ENCODE measurements at places on chromosomes 2 and 18.

DNA sequence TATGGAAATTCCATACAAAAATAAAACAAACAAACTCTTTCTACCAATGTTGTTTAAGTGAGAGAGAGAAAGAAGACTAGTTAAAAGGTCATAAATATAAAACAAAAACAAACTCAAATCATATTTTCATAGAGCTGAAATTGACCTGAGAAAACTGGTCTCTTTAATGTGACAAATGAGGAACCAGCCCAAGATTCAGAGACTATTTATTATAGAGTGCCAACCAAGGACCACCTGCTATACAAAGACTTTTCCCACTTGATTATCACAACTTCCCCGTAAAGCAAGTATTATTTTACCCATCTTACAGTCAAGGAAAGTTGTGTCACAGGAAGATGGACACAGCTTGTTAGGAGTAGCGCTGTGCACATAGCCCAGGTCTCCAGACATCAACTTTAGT, 13.3 kb downstream of the ANKRD44 start:
- DNase-seq: no peak

DNA sequence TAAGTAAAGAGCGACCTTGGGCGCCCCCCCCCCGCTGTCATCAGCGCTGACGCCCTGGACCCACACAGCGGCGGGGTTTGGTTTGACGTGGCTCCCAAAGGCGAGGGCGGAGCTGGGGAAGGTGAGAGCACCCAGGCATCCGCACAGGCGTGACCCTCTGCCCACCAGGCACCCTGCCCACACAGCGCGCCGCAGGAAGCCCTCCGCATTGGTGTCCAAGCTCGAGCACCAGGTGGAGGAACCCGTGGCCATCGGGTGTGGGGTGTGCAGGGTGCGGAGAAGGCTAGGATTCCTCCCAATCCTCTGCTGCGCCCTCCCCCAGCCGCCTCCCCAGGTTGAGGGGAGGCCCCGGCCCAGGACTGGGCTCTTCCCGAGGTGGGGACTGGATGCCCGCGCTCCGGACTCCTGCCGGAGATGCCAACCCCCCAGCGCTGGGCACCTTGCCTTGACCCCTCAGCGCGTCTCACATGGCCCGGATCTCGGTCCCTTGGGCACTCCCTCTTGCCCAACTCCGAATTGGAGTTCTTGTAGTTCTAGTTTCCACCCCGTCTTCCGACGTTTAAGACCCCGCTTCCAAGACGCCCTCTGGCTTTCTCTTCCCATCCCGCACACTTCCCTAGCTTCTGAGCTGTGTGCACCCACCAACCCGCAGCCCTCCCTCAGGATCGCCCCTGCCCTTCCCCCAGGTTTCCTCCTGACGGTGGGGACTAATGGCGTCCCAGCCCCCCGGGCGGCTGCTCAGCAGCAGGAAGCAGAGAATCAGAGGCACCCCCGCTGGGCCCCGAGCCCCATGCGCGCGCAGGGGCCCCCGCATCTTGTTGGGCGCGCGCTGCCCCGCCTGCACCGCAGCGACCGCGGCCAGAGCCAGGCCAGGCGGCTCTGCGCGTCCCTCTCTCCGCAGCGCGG, 25.9 kb upstream of the RESP18 start:
- DNase-seq: no peak

DNA sequence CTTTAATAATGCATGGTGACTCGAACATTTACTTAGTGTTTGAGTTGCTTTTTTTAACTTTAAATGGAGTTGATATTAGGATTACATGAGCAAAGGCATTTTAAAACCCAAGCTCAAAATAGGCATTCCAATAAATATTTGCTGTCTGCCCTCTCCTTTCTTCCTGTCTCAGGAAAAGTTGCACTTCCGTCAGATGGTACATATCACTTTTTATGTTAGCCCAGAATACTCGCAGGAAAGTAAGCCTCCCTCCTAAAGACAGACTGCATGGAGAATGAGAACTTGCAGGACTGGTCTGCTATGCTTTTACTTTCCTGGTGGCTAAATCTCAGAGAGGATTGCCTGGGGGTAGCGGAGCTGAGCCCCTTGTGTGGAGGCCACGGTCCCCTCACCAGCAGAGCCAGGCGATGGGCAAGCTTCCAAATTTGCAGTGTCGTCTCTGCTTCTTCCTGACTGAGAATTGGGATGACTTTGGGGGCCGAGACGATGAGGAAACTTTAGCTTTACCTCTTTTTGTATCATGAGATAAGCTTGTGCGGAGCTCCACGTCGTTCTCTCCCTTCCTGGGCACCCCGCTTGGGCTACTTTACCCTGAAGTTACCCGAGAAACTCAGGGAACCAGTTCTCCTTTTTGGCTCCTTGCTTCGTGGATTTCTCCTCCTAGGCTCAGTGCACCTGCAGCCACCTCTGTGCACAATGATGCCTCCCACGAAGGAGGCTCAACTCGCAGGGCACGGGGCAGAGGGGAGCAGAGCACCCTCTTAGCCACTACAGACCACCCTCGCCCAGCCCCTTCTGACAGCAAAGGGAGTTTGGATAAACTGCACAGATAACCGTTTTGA, 223.3 kb downstream of the SH3RF3 start:
- DNase-seq: no peak

GRCh38 chr2:15159751-15160177, 401.4 kb downstream of the NBAS start:
- DNase-seq: peak; percentile 38

GRCh38 chr2:60484133-60484645, 69.3 kb downstream of the BCL11A start:
- DNase-seq: no peak

- DNase-seq: peak; percentile 62
Observed at GRCh38 chr2:109609352-109610024, 4.3 kb downstream of the SEPTIN10 start.

GRCh38 chr2:152761214-152761613, 42.8 kb downstream of the ARL6IP6 start:
- DNase-seq: no peak

GRCh38 chr2:102632380-102633175, 13.2 kb downstream of the SLC9A2 start:
- DNase-seq: no peak

DNA sequence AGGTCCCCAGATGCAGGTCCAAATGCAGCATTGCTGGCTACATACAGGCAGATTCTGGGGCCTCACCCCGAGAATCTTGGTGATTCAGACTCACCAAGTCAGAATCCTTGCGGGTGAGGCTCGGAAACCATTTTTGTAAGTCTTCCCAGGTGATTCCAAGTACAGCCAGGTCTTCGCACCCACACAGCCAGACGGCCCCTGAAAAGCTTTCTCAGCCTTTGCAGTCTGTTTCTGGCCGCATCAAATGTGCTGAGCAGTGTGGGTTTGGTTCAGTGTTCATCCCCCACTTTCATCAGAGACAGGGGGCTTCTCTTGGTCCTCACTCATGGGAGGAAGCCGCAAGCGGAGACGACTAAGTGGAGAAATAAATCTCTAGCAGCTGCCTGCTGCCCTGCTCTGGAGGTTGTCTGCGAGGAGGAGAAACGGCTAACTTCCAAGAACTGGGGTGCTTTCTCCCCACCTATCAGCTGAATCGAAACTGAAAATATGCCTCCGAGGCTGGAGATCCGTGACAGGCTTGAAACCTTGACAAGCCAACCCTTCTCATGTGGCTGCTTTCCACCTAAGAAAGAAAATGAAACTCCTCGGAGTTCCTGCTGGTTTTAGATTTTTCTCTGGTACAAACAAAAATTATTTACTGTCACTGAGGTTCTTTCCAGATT, 8.9 kb upstream of the TMEM185B start:
- DNase-seq: no peak

GRCh38 chr2:107990718-107991117, 4.4 kb downstream of the SLC5A7 start:
- no peak for DNase-seq

GRCh38 chr2:137879121-137879520, 85.2 kb upstream of the HNMT start:
- DNase-seq: no peak

DNA sequence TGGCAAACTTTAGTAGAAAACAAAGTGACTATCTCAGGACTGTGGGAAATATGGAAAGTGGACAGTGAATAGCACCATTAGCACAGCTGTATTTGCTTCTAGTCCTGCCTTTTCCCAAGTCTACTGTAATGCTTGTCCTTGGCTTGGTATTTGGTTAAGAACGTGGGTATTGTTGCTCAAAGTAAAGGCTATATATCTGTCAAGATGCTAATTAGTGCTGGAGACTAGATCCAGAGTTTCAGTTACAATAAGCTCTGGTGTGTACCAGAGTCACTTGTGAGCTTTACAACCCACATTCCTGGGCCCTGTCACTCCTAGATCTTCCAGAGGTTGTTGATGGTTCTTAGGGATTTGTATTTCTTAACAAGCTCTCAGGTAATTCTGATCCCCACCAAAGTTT, 313.6 kb downstream of the SLC8A1 start:
- DNase-seq: no peak

DNA sequence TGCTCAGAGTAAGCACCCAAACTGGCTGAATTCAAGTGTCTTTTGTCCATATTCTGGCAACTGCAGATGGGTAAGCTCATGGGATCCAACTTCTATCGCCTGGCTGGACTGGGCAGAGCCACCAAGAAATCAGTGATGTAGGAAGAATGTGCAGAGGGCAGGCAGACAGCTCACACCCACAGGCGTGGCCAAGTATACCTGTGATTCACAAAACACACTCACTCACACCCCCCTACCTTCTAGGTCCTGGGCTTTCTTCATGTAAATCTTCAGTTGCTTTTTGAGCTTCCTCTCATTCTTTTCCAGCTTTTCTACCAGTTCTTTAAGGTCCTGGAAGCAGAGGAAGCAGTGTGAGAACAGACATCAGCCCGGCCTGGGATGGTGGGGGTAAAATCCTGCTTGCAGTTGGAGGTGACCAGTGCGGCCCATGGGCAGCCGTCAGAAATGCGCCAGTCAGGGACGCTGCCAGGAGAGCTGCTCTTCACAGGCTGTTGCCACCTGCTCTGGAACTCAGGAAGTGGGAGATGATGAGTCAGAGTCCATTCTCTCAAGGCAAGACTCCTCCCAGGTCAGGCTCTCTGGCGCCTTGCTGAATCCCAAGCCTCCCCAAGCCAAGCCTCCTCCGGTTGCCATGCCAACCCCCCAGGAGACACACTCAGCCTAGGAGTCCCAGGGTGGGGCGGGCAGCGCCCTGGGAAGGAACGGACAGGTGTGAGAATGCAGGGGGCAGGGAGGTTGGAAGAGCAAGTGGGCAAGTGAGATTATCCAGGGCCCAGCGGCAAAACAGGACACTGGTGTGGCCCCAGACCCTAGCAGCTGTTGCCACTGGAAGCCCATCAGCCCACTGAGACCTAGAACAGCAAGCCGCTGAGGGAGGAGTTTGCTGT, 36.2 kb upstream of the ACAA2 start:
- DNase-seq: peak; percentile 96

- no peak for DNase-seq
Observed at GRCh38 chr18:25614168-25614567, 262.2 kb upstream of the ZNF521 start.

GRCh38 chr2:197591339-197592072, 75.6 kb downstream of the MOB4 start:
- DNase-seq: no peak

DNA sequence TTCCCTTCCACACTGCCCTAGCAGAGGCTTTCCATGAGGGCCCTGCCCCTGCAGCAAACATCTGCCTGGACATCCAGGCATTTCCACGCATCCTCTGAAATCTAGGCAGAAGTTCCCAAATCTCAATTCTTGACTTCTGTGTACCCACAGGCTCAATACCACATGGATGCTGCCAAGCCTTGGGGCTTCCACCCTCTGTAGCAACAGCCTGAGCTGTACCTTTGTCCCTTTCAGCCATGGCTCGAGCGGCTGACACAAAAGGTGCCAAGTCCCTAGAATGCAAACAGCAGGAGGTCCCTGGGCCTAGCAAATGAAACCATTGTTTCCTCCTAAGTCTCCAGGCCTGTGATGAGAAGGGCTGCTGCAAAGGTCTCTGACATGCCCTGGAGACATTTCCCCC, 744.5 kb upstream of the LINC00305 start:
- no peak for DNase-seq

DNA sequence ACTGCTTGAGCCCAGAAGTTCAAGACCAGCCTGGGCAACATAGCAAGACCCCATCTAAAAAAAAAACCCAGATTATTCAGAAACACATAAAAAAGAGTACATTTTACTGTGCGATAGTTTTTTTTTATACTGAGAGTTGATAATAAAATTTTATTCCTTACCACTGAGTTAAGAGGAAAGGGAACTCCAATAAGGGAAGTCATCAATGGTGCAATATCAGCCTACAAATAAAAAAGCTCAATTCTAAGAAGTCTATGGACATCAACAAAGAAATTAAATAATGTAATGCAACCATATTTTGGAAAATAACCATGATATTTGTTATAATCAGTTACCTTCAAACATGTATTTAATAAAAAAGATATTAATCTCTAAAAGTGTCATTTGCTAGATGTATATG, 46.6 kb downstream of the PIGN start:
- DNase-seq: no peak

DNA sequence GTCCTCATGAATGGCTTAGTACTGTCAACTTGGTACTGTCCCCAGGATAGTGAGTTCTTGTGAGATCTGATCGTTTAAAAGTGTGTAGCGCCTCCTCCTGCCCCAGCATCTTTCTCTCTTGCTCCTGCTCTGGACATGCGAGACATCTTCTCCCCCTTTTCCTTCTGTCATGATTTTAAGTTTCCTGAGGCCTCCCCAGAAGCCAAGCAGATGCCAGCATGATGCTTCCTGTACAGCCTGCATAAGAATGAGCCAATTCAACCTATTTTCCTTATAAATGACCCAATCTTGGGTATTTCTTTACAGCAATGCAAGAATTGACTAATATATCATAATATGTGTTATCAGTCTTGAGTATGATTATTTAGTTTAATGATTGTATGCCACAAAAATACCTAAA, 3.5 kb upstream of the RSAD2 start:
- no peak for DNase-seq

GRCh38 chr2:102003696-102004095, 11.9 kb downstream of the IL1R2 start:
- no peak for DNase-seq

- DNase-seq: no peak
Observed at GRCh38 chr2:12176623-12177454, 430.4 kb downstream of the LPIN1 start.

GRCh38 chr2:70515938-70516337, 37.7 kb downstream of the TGFA start:
- DNase-seq: no peak

DNA sequence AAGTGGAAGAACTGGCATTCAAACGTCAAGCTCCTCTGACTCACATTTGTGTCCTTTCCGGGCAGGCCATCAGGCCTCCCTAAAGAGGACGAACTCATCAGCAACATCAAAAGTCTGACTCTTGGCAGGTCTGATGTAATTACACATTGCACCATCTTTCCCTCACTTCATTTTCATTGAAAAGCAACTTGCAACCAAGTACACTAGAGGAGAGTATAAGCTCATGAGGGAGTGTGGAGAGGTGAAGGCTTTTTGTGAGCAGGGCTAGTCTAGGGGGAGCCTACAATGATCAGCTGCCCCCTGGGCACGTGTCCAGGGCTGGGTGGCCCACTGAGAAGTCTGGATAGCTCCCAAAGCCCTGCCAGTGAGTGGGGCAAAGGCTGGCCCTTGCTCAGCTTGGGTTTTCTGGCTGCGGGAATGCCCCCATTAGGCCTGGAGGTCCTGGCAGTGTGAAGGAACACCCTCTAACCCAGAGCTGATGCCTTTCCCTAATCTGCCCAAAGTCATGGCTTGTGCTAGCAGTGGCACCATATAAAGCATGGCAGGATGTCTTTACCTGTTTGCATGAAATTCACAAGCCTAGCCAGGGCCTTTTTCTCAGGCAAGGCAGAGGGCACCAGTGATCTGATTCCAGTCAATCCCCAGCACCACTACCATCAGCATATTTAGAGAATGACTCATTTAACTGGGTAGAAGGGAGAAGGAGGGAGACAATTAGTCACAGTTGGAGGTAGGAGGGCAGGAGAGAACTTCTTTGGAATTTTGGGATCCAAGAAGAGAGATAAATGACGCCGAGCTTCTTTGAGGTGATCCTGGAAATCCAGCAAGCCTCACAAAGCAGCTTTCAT, 8.5 kb upstream of the DAW1 start:
- DNase-seq: peak; percentile 90

Data from HCT116 (cell line).